Aorta (tissue), 5 donors: ENCODE measurements at places on chromosomes 13 and 19. TPM values are rescaled to one million over a fixed set of nuclear protein-coding genes. Genes with fewer than 3 reads are reported as not detected.

Gene ZNF808
- 36.4 TPM for total RNA-seq

Gene ZNF345
- 10.7 TPM for total RNA-seq

Gene TMC4
- 1.2 TPM for total RNA-seq

Gene PRTN3
- not detected for total RNA-seq

Gene DGKH
- total RNA-seq = 32.8 TPM
